Thoracic aorta (tissue), 2 donors: ENCODE measurements at places on chromosomes 5 and 9.

GRCh38 chr5:113031557-113031956, 55.0 kb downstream of the DCP2 start:
- peaks cover 4% of the 10 kb centered on the region for H3K4me1 ChIP-seq
- DNase-seq, result no peak
- no peaks in the 10 kb centered on the region for H3K27me3 ChIP-seq
- H3K4me3 ChIP-seq, result no peak overlapping the region

- no peak overlapping the region for H3K4me3 ChIP-seq
- no peak for DNase-seq
- H3K27me3 ChIP-seq, result no peaks in the 10 kb centered on the region
- no peak overlapping the region for H3K27ac ChIP-seq
These were observed 32.7 kb downstream of the ATG10 start for GRCh38 chr5:82004511-82004910.

- H3K36me3 ChIP-seq, result no peaks in the 10 kb centered on the region
- H3K4me3 ChIP-seq, result no peak overlapping the region
- H3K4me1 ChIP-seq, result peaks cover 6% of the 10 kb centered on the region
- no peak overlapping the region for H3K27ac ChIP-seq
These were observed 19.6 kb upstream of the ARL15 start for GRCh38 chr5:54329731-54330709.

DNA sequence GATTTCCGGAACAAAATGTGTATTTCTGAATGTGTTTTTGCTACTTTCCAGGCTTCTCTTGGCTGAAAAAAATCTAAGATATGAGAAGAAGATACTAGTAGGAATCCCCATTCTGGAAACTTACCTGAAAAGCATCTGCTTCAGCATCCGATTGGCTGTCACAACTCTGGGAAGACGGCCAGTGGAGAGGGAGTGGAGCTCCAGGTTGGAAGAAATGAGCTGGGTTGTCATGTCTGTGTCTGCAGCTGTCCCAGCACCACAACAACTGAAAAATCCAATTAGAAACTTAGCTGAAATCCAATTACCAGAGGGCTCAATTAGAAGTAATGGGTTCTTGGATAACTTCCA, 3.0 kb downstream of the PSMB7 start:
- H3K36me3 ChIP-seq, result peaks cover 34% of the 10 kb centered on the region
- H3K4me1 ChIP-seq, result peaks cover 9% of the 10 kb centered on the region
- H3K4me3 ChIP-seq, result no peak overlapping the region
- H3K27me3 ChIP-seq, result no peaks in the 10 kb centered on the region
